ENCODE measurements at places on chromosomes 2 and 18.

DNA sequence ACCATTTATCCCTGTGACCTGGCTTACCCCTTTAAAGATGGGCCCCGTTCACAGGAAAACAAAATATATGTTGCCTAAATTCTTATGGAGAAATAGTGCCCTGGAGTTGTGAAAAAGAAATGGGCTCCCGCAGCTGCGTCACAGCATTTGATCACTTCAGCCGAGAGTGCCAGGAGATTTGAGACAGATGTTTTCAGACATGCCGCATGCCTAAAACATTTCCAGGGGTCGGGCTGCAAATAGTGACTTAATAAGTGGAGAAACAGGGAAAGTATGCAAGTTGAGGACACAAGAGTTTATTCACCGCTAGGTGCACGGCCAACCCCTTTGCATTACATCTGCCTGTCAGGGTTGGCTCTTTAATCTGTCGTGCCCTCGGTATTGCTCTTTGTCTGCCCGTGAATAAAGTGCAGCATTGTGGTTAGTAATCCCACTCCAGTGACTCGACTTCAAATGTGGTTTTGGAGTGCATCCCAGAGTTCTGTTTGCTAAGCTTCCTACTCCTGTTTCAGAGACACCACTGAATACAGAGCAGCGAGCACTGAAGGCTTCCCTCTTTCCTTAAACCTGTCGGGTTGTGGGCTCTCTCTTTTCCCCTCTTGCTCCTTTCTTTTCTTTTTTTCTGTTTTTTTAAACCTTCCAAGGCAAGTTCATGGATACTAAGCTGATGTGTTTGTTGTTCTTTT is 187.5 kb downstream of the LTBP1 start:
- peak; percentile 92 for DNase-seq

- DNase-seq, result no peak
Observed at GRCh38 chr18:72999971-73000607, 132.3 kb upstream of the NETO1 start.

DNA sequence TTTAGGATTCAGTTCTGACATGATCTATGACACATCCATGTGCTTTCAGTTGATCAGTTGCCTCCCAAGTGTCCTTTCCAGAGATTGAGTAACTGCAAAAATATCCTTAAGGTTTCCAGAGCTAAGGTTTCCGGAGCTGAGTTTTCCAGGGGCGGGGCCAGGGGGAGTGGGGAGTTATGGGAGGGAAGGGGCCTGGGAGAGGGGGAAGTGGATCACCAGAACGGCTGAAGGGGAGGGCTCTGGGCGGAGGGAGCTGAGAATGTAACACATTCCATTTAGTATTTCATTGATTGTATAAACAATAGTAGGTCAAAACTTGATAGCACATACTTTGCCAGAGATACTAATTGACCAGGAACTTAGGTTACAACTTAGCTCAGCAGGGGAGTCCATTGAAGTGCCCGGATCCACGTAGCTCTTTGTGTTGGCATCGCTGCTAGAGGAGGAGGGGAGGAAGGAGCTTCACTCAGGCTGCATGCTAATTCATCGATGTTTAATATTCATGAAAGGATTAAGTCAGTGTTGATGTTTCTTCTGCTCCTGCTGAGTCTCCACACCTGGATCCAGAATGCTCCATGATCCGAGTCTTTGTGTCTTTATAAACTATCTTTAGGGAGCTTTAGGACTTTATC is 289.8 kb downstream of the ALPK2 start:
- no peak for DNase-seq

DNA sequence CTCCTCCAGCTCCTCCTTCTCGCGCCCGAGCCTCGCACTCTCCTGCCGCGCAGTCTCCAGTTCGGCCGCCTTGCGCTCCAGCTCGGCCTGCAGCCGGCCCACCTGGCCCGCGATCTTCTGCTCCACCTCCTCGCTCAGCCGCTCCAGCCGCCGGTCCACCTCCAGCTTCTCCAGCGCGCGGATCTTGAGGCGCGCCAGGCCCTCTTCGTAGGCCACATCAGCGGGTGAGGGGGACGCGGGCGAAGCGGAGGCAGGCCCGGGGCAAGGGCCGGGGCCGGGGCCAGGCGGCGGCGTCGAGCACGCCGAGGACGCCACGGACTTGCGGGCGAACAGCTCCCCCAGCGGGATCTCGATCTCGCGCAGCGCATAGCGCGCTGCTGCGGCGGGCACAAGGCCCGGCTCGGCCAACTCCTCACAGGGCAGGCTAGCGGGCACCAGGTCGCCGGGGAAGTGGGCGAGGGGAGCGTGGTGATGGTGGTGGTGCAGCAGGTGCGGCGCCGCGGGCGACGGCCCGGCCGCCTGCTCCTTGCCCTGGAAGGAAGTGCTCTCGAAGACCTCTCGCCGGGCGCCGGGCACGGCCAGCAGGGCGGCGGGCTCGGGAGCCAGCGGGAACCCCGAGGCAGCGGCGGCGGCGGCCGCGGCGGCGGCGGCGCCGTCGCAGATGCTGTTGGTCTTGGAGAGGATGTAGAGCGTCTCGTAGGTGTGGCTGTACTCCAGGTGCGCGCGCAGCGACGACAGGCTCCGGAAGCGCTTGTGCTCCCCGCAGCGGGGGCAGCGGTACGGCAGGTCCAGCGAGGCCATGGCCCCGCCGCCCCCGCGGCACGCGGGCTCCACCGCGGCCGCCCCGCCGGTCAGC is 15.2 kb downstream of the FBXO41 start:
- no peak for DNase-seq

GRCh38 chr2:25543939-25544338 is 129.4 kb downstream of the DTNB start:
- no peak for DNase-seq

DNA sequence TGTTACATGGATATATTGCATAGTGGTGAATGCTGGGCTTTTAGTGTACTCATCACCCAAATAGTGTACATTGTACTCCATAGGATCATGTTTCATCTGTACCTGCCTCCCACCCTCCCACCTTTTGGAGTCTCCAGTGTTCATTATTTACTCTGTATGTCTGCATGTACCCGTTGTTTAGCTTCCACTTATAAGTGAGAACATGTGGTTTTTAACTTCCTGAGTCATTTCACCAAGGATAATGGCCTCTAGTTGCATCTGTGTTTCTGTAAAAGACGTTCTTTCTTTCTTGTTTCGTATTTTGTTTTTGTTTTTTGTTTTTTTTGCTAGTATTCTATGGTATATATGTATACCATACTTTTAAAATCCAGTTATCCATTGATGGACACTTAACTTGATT is 107.5 kb downstream of the MSTN start:
- DNase-seq, result no peak

DNA sequence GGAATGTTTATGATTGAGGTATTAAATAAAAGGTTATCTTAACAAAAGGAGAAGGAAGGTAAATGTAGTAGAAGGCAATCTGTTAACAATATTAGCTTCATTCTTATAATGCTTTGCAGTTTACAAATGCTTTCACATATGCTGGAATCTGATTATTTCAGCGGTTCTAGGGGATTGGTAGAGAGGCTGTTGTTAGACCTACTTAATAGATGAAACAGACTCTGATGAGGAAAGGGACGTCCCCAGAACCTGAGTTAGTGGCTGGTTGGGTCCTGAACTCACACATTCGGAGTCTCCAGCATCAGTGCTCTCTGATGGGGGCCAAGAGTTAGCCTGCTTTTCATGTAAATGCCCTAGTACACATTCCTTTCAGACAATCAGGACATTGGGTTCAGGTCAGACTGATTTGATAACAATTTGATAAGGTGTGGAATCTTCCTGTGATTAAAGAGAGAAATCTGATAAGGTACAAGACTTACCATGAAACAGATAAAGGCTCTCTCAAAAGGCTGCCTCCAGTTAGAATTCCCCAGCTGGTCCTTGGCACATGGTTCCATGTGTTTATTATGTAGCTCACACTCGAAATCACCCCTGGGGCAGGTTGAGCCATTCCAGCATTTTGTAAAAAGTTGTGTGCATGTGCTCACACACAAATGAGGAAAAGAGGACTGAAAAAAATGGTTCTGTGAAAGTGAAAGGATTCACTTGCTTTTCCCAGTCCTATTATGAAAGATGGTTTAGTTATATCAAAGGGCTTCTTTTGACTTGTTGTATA is 103.1 kb downstream of the GPD2 start:
- no peak for DNase-seq

DNA sequence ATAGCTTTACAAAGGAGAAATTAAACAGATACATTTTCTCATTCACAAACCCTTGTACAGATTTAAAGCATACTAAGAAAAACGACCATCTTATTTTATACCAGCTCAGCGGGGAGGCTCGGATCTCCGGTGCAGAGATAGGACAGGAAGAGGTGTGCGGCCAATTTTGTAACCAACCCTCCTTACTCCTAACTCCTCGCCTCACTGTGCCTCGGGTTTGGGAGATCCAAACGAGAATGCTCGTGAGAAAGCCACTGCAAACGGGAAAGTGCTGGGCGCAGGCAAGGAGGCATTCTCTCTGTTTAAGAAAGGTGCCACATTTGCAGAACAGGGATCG is 1.2 kb downstream of the KDSR start:
- no peak for DNase-seq

- DNase-seq, result no peak
Observed at GRCh38 chr2:31079665-31080064, 58.6 kb downstream of the GALNT14 start.

GRCh38 chr2:44906972-44907371 is 34.5 kb upstream of the SIX3 start:
- no peak for DNase-seq

DNA sequence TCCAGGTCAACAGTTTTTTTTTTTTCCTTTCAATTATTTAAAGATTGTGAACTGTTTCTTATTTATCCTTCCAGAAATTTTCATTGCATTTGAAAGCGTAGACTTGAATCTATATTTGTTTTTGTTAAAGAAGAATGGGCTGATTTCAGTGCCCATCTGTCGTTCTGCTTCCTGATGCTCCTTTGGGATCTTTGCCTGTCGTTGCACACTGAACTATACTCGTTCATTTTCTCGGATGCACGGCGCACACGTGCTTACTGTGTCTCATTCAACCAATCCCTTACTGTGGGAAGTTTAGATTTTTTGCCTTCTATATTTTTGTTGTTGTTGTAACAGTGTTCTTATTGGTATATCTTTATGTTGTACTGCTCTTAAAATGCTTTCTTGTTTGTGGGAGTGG is 149.7 kb downstream of the VAPA start:
- no peak for DNase-seq

GRCh38 chr18:12376034-12376753 is 833 bp downstream of the AFG3L2 start:
- DNase-seq, result no peak

GRCh38 chr2:234650911-234651310 is 154.0 kb upstream of the ARL4C start:
- no peak for DNase-seq

DNA sequence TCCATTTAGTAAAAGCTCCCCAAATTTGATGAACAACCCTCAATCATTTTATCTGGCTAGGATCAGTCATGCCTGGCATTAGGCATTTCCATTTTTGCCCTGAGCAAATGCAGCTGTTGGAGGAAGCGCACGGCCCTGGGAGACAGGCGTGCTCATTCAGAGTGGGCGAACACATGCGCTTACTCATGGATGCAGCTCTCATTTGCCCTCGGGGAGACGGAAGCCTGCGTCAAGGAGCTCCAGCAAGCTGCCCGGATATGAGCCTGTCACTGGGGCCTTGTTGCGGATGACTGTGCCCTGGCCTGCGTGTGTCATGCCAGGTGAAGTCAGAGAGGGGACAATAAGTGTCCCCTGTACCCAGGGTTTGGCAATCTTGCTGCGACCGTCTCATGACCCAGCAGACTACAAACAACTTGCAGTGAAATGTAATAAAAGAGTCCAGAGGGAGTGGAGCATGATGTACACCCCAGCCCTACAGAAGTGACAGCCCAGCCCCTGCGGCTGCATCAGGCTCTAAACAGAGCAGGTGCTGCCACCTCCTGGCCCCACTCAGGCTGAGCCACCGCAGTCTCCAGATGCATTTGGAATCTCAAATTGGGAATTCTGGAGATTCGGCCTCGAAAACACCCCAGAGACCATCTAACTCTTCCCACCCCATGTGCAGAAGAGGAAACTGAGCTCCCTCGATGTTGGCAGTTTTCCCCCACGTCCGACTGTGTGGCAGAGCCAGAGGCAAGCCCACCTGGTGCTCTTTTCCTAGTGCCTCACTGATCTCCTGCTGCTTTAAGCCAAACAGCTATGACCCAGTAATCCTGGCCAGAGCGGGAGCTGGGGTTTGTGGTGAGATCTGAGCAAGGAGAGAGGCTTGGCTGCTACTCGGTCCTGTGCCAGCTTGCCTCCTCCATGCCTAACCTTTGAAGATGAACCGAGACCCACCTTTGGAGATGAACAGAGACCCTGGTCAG is 105.0 kb upstream of the ALK start:
- peak; percentile 44 for DNase-seq

DNA sequence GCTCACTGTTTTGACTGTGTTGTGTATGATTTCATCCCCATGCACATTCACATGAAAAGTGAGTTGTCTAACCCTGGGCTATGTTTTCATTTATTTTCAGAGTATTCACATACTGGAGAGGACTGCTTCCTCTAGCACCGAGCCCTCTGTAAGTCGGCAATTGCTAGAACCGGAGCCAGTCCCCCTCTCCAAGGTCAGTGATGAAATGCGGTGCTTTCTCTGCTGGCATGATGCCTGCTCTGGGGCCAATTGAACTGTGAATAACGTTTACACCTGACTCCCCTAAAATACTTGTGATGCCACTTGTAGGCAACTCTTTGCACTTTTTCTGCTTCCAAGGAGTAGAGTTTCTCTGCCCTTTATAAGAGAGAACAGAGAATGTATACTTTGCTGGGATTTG is 126.9 kb downstream of the PRKRA start:
- DNase-seq, result no peak

GRCh38 chr2:1685957-1686783 is 58.1 kb downstream of the PXDN start:
- no peak for DNase-seq

DNA sequence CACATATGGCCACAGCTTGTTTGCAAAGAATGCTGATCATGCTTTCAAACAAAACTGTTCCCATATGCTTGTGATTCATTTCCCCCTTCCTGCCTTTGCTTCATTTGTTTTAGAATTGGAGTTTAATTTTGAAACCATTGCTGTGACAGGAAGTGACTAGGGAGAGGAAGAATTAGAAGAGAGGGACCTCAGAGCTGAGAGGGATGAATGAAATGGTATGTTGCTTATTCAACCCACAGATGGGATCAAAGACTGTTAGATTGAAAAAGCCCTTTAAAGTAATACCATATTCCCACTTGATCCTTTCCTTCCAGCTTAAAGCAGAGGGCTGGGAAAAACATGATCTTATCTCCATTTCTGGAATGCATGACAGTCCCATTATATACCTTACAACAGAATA is 106.2 kb upstream of the RNF152 start:
- peak; percentile 85 for DNase-seq
